Thoracic aorta (tissue), 2 donors: ENCODE measurements at places on chromosomes 12 and 14.

- no peak for DNase-seq
Observed at GRCh38 chr12:86264451-86265328, 8.5 kb upstream of the MGAT4C start.

GRCh38 chr14:99264691-99265450 is 7.1 kb downstream of the BCL11B start:
- DNase-seq: no peak

DNA sequence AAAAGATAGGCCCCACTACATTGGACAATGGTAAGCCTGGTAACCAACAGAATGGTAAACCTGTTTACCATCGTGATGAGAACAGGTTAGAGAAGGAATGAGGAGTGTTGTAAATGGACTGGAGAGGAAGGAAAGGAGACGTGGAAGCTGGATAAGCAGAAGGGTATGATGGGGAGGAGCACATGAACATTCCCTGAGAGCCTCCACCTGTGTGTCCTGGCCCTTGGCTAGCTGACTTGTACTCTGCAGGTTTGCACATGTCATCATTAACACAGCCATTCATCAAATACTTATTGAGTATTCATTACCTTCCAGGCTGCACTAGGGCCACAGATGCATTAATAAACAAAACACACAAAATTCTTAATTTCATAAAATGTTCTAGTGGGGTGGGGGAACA is 4.3 kb upstream of the IL26 start:
- no peak for DNase-seq

DNA sequence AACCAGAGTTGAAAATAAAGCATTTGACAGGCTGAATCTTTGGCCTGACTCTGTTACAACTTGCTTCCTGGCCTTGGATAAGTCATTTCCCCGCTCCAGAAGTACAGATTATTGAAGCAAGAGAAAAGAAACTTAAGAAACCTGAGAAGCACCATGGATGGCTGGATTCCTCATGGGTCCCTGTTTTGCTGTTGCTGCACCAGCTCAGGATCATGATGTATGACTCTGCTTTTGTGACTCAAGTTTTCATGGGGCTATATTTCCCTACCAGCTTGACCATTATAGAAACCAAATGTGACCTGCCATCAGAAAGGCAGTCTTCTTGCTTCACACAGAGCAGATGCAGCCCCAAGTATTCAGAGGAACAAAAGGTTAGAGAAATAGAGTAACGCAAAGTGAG is 921.8 kb downstream of the BCL11B start:
- DNase-seq: no peak

DNA sequence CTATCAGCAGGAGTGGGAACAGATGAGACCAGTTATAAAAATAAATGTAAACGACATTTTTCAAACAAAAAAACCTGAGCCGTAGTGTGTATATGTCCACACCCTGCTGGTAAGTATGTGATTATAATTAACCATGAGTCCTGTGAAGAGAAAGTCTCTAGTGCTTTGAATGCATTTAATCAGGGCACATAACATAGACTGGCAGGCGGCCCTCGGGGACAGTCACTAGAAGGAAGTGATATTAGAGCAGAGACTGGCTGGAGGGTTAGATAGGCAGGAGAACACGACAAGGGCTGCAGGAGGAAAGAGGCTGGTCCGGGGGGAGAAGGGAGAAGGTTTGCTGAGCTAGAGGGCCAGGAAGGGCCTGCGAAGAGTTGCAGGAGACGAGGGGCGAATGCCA is 23.8 kb upstream of the ELK3 start:
- no peak for DNase-seq

DNA sequence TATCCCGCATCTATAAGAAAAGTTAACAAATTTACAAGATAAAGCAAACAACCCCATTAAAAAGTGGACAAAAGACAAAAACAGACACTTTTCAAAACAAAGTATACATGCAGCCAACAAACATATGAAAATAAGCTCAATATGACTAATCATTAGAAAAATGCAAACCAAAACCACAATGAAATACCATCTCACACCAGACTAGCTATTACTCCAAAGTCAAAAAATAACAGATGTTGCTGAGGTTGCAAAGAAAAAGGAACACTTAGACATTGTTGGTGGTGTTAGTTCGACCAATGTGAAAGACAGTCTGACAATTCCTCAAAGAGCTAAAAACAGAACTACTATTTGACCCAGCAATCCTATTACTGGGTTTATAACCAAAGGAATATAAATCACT is 968.6 kb upstream of the USP15 start:
- DNase-seq: no peak

DNA sequence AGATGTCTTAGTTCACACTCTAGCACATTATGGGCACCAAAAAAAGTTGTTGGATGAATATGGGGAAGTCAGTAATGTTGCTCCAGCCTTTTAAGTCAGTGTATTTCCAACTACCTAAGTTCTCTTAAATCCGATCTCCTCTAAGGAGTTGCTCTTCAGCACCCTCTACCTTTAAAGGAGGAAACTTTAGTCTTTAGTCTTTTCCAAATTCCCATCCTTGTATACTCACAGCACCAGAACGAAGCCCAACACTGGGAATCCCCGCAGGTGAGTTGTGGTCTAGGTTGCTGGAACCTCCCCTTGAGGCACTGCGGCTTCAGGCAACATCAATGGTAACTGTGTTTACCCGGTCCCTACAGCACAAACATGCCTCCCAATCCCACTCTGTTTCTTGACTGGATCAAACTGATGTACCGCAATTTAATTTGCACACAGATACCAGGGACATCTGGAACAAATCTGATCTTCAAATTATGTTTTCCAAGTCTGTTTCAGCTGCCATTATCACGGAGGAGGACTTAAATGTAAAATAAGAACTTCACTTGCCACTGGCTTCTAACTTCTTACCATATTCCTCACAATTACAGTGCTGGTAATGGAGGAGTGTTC is 179.0 kb downstream of the FOXN3 start:
- no peak for DNase-seq
